COR-L47 (cell line): ENCODE measurements at places on chromosomes 16 and 17.

GRCh38 chr16:30740364-30741251 is 7.6 kb upstream of the PHKG2 start:
- DNase-seq = no peak

GRCh38 chr16:24683847-24684493 is 45.5 kb upstream of the TNRC6A start:
- no peak for DNase-seq

DNA sequence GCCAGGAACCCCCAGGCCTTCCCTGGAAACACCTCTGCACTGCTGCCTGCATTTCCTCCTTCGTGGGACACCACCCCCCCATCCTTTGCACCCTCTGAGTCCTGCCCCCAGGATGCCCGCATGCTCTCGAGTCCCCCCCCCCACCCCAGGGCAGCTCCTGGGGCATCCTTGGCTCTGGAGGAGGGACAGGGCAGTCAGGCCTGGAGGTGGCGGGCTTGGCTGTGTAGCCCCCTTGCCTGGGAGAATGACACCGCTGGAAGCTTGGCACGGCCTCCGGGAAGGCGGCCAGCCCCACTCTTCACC is 98.9 kb upstream of the GSE1 start:
- peak; percentile 82 for DNase-seq

DNA sequence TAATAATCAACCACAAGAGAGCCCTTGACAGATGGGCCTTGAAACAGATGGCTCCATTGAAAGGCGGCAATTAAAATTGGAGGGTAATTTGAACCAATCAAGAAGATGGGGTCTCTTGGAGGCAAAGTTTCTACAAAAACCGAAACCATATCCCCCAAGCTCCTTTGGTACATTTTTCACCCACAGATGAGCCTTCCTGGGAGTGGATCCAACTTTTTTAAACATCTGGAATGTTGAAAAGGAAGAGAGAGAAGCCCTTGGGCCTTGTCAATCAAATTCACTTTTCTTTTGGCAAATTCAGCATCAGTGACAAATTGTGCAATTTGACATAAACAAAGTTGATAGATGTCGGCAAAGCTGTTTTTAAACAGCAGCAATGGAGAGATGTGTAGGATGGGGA is 13.2 kb upstream of the NUP93 start:
- DNase-seq = no peak

DNA sequence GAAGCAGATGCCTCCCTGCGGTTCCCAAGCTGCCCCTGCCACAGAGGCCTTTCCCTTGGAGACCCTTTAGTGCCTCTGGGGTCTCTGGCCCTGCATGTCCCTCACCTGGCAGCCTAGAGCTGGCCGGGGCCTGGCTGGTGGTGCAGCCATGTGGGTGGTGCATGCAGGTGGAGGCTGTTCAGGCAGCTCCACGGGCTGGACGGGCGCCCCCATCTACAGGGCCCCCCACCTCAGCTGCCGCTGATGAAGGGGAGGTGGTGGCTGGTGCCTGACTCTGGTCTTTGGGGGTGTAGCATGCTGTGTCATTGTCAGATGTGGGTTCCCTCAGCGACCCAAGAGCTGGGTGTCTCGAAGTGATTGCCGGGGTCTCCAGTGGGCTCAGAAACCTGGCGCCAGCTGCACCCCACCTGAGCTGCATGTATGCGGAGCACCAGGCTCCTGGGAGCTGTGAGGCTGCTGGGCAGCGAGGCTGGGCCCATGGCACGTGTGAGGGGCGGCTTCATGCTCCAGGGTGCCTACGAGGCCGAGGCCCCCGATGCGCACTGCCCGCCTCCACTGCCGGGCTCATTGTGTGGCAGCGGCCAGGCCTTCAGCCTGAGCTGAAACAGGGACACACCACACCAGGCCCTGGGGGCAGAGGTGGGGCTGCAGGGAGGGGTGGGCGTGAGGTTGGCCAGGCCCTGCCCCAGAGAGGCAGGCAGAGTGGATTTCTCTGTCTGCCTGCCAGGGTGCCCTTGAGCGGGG is 57.0 kb downstream of the BAIAP2 start:
- no peak for DNase-seq

DNA sequence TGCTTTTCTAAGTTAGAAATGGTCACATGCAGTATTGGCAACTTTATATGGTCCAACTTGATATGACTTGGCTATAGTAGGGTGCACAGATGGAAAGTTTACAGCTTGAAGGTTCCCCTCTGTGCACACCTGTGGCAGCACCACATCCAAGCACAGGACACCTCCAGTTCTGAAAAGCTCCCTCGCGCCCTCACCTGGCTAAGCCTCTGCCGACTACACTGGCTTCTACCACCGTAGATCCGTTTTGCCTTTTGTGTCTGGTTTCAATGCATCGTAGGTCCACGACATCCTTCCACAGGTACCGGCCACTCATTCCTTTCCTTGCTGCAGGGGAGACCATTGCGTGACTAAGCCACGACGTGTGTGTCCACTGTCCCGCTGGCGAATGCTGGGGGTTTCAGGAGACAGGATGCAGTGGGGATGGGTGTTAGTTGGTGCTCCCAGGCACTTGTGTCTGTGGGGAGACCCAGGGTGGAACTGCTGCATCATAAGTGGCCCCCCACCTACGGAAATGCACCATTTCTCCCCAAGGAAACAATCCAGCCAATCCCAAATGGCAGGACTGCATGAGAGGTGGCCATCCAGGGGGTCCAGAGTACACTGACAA is 4.9 kb upstream of the RASD1 start:
- no peak for DNase-seq

GRCh38 chr17:80861892-80862291 is 129.7 kb upstream of the CHMP6 start:
- DNase-seq = peak; percentile 37

GRCh38 chr17:58235821-58236220 is 2.6 kb upstream of the LPO start:
- no peak for DNase-seq
